ENCODE measurements at places on chromosomes 7 and 10.
A peak's percentile ranks its signal among the peaks of the same experiment; 100 is the strongest.

GRCh38 chr10:119368991-119369869 lies 161.9 kb downstream of the GRK5 start:
- DNase-seq = no peak

- DNase-seq = no peak
Observed at GRCh38 chr7:13457790-13458189, 531.7 kb downstream of the ETV1 start.

GRCh38 chr7:749140-749551 lies 22.1 kb upstream of the PRKAR1B start:
- no peak for DNase-seq

DNA sequence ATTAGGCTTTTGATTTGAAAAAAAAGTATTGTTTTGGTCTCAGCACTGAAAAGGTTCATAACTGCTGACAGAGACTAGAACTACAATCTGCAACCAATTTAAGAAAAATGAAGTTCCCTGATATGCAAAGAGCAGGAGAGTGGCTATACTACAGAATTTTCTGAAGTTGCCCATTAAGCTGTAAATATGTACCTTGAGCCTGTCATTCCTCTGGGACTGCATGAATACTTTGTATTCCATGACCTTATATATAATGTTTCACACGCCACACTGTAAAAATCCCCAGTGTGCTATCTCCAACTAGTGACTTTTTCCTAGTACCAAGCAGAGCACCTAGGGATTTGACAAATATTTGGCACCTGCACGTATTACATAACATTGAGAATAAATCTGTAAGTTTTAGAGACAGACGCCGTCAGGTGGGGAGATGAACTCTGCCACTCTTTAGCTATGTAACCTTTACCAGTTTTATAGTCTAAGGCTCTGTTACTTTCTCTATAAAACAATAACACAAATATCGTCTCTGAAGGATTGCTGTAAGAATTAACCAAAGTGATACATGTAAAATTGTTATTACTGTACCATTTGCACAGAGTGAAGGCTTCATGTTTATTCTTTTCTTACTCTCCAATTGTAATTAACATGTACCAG lies 235.4 kb downstream of the MAGI2 start:
- DNase-seq = no peak

- DNase-seq = no peak
Observed at GRCh38 chr7:33998476-33998875, 93.1 kb downstream of the BMPER start.

DNA sequence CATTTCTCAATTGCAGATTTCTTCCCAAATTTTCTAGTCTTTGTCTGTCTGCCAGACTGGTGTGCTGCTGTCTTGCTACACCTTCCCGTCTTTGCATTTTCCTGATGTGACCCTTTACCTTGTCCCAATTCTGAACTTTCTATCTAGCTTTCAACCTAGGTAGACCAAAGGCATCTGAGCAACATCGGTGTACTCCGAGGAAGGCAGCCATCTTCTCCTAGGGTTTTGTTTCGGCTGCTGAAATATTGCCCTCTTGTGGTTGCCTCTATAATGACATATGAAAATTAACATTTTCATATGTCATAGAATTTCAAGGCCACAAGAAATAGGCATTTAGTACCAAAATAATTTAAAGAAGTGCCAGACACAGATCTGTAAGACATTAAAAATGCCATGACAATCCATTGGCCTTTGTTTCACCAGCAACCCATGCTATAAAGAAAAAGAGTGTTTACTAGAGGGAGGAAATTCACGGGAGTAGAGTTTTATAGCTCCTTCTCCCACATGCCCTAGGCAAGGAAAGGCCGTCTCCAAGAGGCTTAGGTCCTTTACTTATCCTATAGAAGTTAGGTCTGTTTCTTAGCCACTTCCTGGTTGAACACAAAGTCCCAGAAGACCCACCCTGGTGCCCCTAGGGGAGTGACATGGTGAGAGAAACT lies 23.4 kb downstream of the OR9A2 start:
- peak; percentile 40 for DNase-seq

DNA sequence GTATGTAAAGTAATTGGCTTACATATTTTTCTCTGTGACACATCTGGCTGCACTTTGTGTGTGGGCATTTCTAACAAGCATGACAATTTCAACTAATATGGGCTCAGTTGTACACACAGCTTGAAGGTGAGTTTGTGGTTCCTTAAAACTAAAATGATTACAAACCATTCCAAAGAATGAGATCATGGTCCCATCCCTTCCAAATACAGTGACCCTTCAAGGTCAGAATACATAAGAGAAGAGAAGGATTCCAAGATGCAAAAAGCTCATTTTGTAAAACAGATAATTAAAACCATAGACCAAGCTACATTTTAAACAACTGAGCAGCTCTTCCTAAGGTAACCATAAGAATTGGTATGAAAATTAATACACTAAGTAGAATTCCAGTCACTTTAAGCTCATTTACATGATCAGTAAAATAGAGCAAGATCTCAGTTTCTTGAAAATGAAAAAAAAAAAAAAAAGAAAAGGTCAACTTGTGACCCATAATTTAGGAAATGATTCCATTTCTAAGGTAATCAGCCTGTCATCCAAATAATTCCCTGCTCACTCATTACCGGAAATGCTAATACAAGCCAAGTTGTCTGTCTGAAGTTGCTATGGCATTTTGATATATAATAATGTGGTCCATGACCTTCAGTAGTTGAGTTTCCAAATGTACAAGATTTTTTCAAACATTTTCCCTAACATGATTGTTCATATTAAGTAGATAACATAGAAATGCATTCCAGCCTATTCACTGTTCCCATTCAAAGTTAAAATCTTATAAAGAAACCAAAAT lies 688.5 kb downstream of the PARD3 start:
- DNase-seq = no peak

DNA sequence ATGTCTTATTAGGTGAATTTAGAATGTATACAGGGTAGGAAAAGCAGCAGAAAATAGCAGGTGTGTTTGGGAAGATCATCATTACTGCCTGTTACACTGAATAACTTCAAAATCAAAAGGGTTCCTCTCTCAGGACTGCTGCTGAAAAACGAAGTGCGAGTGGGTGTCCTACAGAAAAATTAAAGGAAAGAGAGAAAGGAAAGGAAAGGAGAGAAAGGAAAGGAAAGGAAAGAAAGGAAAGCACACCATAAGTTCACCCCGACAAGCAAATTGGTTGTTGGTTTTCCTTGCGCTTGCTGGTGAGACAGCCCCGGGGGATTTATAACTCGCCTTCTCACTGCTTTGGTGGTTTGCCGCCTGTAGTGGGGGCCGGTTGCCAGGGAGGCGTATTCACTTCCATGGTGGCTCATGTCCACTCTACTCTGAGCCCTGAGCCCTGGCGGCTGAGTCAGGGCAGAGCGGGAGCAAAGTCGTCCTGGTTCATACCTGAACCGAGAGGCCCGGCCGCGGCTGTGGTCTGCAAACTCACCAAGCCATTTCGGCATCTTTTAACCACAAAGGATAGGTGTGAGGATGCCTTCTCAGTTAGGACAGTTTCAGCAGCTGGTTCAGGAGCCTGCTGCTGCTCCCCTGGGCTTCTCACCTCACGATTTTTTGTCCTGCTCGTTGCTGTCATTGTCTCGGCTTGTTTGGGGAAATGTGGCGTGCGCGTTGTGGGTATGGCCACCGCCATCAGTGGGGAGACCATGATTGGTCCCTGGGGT lies 26.1 kb downstream of the INPP5A start:
- no peak for DNase-seq

DNA sequence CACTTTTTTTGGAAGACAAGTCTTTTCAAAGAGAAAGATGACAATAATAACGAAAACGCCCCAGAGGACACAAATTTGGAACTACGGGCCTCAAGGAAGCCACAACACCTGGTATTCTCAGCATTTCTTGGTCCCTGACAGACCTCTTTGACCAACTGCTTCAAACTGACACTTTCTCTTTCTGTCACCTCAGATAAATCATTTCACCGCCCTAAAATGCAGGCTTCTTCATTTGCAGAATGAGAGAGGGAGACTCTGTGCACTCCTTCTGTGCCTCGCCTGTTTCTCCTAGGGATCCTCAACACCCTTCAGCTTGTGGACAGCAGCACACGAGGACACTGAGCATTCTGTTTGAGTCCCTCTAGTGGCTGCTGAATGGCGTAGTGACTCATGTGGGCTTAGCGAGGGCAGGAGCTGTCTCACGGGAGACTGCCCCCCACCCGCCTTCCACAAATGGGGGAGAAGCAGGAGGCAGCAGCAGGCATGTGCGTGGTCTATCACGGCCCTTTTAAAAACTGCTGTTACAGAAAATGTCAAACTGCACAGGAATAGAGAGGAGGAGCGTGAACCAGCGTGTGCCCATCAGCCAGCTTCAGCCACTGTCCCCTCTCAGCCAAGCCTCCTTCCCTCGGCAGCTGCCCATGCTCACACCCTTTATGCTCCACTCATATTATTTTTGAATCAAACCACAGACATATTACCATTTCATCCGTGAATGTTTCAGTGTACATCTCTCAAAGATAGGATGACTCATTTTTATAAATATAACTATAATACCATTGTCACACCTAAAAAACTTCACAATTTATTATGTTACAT lies 41.4 kb downstream of the GSDME start:
- peak; percentile 50 for DNase-seq

DNA sequence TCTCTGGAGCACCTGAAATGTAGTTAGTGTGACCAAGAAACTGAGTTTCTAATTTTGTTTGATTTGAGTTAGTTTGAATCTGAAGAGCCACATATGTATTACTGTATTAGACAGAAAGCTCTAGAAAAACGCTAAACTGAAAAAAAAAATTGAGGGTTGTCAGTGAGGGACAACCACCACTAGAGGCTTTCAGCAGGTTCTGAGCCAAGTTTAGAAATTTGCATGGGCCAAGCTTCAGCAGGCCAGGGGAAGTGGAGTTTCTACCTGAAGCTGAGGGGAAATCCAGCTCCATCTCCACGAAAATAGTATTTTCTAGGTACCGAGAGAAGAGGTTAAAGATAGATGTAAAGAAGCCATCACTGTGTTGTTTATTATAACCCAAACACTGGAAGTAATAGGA lies 77.9 kb upstream of the PLXNA4 start:
- no peak for DNase-seq

DNA sequence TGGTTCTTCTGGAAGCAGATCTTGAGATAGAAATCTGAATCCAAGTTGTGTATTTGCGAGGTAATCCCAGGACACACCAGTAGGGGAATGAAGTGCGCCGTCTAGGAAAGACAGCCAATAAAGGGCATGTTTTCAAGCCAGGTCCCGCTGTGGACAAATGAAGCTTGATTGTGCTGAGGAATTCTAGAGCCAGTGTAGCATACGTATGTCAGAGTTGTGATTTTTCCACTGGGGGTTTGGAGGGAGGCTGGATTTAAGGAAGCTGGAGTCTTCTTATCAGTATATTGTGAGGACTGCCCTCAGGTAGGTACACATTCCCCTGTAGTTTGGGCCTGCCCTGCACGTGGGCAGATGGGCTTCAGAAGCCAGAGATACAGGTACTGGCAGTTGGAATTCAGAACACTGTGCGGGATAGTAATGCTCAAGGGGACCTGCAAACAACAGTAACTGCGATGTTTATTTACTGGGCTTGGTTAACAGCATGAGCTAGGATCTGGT lies 50.9 kb downstream of the GALNT11 start:
- DNase-seq = no peak

- peak; percentile 18 for DNase-seq
Observed at GRCh38 chr7:137755846-137756651, 90.7 kb downstream of the DGKI start.

GRCh38 chr10:48536156-48536500 lies 68.7 kb downstream of the ARHGAP22 start:
- DNase-seq = no peak

- DNase-seq = peak; percentile 88
Observed at GRCh38 chr7:94289071-94289470, 105.6 kb upstream of the COL1A2 start.

DNA sequence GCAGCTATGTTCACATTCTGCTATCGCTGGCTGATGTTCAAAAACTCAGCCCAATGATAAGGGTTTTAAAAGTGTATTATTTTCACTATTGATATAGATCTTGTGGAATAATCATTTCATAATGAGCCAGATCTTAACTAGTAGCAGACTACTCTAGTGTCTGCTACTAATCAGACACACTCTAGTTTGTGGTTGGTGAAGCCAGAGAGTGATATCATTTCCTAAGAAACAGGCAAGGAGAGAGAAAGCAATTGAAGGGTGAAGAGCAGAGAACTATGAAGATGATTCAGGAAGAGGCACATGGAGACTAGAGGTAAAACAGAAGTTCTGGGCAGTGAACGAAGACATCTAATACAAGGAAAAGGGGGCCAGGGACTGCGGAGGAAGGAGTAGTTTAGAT lies 58.2 kb upstream of the BET1 start:
- peak; percentile 75 for DNase-seq

- DNase-seq = no peak
Observed at GRCh38 chr7:88203401-88203800, 16.4 kb downstream of the SRI start.

DNA sequence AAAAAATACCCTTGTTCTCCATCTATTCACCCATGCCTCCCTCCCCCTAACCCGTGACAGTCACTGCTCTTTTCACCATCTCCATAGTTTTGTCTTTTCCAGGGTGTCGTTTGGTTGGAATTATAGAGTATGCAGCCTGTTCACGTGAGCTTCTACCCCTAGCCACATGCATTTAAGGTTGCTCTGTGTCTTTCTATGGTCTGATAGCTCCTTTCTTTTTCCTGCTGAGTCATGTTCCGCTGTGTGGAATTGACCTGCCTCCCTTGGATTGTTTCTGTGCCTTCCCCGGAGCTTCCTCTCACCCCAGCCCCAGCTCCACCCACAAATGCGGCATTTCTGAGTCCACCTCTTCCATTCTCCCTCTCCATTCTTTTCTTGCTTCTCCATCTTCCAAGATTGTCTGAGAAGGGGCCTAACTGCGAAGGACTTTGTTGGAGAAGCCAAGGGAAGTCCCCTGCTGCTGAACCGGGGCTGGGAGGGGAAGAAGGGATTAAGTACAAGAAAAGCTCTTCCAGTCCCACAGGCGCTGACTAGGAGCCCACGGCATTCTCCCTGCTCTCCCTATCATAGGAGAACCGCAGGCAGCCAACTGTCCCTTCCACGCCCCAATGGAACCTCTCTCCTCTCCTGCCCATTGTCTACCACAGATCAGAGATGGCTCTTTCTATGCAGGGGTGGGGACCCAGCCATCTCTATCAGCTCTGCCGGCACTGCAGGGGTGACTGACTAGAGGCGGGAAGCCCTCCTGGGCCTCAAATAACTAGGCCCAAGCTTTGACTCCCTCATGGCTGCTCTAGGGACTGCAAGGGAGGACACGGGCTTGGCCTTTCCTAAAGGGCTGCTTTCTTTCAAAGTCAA lies 87.5 kb upstream of the ANLN start:
- DNase-seq = peak; percentile 14

- DNase-seq = no peak
Observed at GRCh38 chr10:87058171-87058570, 36.5 kb downstream of the GLUD1 start.

- DNase-seq = no peak
Observed at GRCh38 chr7:3585826-3586225, 284.8 kb downstream of the SDK1 start.

- no peak for DNase-seq
Observed at GRCh38 chr10:133072720-133073390, 14.9 kb upstream of the ADGRA1 start.

- DNase-seq = no peak
Observed at GRCh38 chr7:14759785-14760184, 142.8 kb downstream of the DGKB start.

- peak; percentile 39 for DNase-seq
Observed at GRCh38 chr10:119112056-119112455, 8.1 kb downstream of the DENND10 start.

All from fibroblast of skin of abdomen (primary cell).